ENCODE measurements at places on chromosomes 7 and 10. TPM values are rescaled to one million over a fixed set of nuclear protein-coding genes. Genes with fewer than 3 reads are reported as not detected.

AKR1D1 gene
- not detected for total RNA-seq

FXYD4 gene
- not detected for total RNA-seq

ST8SIA6 gene
- not detected for total RNA-seq

TRPV6 gene
- total RNA-seq, result 1.7 TPM

GRID2IP gene
- total RNA-seq, result 1.4 TPM
